ENCODE measurements at places on chromosomes 16 and 17.

GRCh38 chr17:5665164-5665563, 80.9 kb upstream of the NLRP1 start:
- no peak for DNase-seq

GRCh38 chr17:32497431-32498205, 10.8 kb downstream of the CDK5R1 start:
- DNase-seq, result no peak

DNA sequence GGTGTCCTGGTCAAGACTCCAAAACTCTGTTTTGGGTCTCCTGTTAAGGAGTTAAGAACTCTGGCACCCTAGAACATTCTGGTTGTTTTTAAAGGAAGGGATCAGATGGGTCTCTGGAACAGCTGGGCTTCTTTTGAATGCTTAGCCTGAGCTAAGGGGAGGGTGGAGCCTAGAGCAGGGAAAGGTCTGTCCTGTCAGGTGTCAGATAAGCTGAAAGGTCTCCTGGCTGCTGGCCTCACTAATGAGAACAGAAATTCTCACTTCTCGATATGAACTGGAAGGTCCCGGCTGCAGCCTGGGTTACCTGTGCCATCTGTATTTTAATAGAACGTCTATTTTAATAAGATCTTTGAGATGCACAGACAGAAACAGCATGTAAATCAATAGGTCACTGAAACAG, 69.0 kb downstream of the RAP1GAP2 start:
- no peak for DNase-seq

DNA sequence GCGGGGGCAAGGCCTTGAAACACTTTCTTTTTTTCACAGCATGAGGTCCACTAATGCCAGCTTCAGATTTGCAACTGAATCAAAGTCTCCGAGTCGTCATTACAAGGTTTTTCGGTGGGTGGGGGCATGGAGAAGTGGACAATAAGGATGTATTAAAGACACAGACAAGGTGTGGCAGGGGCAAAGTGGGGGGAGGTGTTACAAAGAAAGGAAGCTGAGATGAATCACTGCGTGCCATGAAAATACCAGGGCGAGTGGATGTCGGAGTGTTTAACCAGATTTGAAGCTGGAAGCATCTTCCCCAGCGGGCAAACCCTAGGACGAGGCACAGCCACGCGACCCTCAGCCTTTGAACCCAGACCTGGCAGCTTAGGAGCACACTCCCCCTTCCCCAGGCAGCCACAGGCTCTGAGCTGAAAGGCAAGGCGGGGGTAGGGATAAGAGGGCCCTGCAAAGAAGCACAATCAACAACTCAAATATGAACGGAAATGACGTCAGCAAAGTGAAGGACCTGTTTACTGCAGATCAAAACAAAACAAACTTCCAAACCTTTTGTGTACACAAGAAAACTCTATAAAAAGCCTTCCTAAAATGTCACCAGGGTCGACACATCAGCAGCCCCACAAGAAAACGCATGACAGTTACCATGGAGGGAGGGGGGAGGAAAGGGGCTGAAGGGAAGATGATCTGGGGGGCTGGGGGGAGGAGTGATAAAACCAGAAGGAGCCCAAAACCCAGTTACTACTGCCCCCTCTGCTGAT, 5.6 kb upstream of the ZFHX3 start:
- DNase-seq, result no peak

DNA sequence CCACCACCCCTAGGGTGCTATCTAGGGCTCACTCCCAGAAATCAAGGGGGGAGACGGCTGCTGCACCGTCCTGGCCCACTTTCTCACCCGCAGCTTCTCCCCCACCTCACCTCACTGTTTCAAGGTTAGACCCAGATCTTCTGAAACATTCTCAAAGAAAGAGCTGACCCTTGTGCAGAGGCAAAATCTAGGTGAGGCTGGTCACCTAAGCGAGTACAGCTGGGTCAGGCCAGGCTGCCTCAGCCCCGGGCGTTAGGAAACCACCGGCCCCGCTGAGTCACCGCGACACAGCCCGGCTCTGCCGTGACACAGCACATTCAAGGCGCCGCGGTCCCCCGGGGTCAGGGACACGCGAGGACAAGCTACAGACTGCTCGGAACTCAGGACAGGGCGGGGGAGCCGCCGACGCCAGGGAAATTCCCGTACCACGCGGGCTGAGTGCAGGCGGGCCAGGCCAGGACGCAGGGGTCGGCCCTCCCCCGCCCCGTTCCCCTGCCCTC, 27.1 kb downstream of the GNPTG start:
- peak; percentile 77 for DNase-seq

DNA sequence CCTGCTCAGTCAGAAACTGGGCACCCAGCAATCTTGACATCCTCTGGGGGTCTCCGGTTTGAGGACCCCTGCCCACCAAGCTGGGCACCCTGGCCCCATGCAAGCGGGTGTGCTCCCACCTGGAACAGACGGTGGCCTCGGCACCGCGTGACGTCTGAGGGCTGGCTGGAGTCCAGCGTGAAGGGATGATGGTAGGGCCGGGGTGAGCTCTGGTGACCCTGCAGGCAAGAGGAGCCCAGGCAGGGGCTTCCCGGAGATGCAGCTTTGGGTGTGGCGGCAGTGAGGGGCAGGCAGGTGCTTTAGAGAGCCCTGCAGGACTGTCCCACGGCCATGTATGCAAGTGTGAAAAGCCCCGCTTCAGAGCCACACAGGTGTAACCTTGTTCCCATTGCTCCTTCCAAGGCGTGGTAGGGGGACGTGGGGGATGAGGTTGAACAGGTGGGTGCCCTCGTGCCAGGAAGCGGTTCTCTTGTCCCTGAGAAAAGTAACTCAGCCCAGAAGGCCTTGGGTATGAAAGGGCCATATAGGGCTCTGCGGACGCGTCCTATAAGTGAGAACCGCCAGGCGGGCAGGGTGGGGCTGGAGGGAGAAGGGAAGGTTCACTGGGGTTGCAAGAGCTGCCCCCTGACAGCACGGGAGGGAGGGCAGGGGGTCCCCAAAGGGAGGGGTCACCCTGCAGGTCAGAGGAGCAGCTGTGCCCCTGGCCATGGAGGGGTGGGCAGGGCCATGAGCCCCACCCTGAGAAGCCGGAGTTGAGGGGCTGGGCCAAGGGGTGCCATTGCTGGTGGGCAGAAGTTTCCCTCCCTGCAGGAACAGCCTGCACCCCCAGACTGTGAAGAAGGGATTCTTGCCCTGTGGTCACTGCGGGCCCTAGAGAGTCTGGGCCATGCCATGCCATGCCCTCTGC, 9.2 kb downstream of the RGS11 start:
- DNase-seq, result no peak

DNA sequence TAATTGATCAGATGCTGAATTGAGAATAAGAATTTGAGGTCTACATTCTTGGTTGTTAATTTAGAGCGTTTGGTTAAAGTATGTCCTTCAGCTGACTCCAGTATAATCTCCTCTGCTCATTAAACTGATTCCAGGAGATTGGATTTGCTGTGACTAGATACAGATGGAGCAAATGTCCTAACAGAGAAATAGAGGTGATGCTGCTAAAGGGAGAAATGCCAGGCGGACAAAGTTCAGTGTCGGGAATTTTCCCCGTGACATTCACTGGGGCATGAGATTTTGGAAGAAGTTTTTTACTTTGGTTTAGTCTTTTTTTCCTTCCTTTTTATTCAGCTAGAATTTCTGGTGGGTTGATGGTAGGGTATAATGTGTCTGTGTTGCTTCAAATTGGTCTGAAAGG, 19.0 kb downstream of the PRKAR1A start:
- DNase-seq, result no peak

DNA sequence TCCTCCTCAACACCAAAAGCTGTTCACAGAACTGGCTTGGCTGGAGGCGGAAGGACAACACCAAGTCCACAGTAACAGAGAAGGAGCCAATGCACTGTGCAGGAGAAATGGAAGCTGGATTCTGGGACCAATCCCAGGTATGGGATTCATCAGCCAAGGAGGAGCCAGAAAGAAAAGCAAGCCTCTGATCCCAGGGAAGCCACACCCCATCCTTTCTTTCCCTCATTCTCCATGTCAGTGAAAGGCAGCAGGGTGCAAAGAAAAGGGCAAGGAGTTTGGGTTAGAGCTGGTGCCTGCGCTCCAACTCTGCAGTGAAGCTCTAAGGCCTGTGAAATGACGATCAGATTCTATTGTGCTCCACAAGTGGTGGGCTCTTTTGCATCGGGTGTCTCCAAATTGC, 11.0 kb downstream of the DCAKD start:
- no peak for DNase-seq

GRCh38 chr16:48542966-48543365, 67.0 kb downstream of the N4BP1 start:
- no peak for DNase-seq

GRCh38 chr17:56322991-56323390, 169.7 kb downstream of the ANKFN1 start:
- DNase-seq, result no peak

DNA sequence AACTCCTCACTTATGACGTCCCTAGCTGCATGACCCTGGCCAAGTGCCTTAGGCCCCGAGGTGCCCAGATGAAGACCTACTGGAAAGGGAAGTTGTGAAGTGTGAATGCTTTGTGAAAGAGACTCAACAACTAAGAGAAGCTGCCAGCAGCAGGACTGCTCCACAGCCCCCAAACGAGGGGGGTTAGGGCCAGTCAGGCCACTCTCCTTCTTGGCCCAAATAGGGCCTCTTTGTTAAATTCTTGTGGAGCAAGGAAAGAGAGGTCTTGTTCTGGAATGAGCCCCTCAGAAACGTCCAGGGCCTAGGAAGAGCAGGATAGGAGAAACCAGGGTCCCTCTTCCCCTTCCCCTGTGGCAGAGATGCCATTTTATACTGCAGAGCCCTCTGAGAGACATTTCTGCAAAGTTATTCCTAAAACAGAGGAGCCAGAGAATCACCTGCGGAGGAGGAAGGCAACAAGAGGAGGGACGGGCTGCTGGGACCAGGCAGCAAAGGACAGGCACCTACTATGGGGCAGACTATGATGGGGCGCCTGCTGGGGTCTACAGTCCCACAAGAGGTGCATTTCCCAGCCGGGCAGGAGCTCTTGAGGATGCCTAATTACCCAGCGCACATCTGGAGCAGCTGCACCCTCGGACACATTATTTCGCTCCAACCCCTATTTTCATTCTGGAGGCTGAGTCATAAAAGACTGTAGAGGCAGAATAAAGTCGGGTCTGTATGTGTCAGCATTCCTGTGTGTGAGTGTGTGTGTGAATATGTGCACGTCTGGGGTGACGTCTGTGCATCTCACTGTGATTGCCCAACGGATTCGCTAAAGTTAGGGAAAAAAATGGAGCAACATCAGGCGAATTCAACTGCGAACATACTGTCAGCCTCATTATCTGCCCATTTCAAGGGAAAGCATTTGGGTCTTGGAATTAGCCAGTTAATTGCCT, 11.4 kb upstream of the HOXB9 start:
- DNase-seq, result no peak

DNA sequence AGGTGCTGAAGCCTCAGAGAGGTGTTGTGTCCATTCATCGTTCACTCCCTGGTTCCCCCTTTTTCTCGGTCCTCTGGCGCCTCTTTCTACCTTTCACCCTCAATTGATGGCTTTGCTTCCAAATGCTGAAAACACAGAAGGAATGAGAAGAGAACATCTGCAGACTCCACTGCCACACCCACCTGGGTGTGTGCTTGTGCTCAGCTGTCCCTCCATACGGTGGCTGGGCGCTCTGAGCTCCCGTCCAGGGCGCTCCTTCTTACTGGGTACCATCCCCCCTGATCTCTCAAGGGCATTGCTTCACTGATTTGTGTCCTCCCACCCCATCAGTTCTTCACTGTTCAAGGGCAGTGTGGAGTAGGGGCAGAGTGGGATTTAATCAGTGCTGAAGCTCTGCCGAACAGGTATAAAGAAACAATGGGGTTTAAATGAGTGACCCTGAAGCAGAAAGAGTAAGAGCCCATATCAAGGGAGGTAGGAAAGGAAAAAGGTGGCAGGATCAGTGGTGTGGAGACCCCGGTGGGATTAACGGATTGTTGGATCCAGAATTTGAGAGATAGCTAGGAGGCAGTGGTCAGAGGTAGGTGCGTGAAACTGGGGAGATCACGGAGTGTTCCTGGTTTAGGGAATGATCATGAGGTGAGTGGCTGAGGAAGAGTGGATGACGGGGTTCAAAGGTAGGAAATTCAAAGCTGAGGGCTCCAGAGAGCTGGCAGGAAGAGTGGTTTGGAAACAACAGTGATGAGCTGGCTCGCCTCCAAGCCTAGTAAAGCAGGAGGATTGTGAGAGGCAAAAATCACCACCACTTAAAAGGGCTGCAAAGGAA, 40.8 kb downstream of the MRTFB start:
- DNase-seq, result no peak

DNA sequence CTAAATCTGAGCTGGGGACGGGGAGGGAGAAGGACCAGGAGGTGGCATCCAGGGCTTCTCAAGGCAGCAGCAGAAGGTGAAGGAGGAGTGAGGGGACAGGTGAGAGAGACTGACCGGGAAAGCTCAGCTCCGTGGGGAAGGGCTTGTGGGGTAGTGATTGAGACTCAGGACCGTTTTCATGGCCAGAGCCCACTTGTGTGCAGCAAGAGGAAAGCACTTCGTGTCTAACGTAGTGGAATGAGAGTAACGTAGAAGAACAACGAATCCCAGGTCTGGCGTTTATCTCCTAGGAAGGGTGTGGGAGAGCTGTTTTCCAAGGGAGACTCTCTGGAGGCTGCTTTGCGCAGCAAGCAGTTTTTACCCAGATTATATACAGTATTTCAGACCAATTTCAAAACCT, 1.3 kb upstream of the CDH3 start:
- DNase-seq, result no peak

GRCh38 chr17:65231662-65232335, 94.6 kb downstream of the RGS9 start:
- peak; percentile 39 for DNase-seq

GRCh38 chr17:39365242-39365641, 36.2 kb downstream of the FBXL20 start:
- DNase-seq, result no peak

- DNase-seq, result no peak
Measured at GRCh38 chr16:24568392-24568791, 29.0 kb downstream of the RBBP6 start.

DNA sequence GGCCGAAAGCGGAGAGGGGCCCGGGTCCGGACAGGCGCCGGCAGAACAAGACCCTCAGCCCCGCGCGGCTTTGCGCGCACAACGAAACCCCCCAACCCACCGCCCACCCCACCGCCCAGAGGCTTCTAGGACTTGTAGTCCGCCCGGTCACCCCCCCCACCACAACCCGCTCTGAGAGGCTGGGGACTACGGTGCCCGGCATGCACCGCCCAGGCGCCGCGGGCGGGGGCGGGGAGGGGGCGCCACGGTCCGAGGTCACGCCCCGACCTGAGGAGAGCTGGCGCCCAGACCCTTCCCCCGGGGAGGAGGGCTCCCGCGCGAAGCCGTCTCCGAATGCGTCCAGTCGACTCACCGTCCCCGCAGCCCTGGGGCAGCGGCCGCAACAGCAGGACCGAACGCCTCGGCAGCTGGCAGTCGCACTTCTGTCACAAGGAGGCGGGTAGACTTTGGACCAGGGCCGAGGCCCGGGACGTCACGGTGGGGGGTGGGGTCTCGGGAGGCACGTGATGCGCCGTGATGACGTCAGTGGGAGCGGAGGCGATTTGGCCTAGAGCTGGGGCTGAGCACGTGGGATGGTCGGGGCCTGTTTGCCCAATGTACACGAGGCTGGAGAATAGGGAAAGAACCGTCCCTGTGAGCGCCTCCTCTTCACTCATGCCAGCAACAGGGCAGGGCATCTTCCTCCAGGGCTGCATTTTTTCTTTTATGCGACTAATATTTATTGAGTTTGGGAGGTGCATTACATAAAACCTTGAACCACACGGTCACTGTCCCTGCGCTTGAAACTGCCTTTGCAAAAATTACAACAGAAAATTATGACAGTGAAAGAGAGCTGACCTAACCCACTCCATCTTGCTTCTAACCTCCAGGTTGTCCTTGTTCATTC, at the start of gene CDIP1:
Gene CDIP1, minus strand, starts transcription at position 424 of the 886 bp plus-strand sequence. CDS start 24,643 bp downstream, outside the sequence.
- DNase-seq, result peak; percentile 96

GRCh38 chr16:80034948-80035663, 434.6 kb upstream of the MAF start:
- no peak for DNase-seq

Measured in CD4-positive, alpha-beta T cell treated with Interleukin-4 for 1 hour (primary cell).